MCF 10A (cell line): ENCODE measurements at places on chromosomes 16 and 17. TPM values are rescaled to one million over a fixed set of nuclear protein-coding genes. Genes with fewer than 3 reads are reported as not detected.

GRCh38 chr16:50386139-50386538 lies 17.4 kb upstream of the BRD7 start:
- DNase-seq, result no peak

The AANAT gene
- not detected in 2 replicates for total RNA-seq

- peak; percentile 45 for DNase-seq
Measured at GRCh38 chr17:57463103-57463885, 207.0 kb downstream of the MSI2 start.

DNA sequence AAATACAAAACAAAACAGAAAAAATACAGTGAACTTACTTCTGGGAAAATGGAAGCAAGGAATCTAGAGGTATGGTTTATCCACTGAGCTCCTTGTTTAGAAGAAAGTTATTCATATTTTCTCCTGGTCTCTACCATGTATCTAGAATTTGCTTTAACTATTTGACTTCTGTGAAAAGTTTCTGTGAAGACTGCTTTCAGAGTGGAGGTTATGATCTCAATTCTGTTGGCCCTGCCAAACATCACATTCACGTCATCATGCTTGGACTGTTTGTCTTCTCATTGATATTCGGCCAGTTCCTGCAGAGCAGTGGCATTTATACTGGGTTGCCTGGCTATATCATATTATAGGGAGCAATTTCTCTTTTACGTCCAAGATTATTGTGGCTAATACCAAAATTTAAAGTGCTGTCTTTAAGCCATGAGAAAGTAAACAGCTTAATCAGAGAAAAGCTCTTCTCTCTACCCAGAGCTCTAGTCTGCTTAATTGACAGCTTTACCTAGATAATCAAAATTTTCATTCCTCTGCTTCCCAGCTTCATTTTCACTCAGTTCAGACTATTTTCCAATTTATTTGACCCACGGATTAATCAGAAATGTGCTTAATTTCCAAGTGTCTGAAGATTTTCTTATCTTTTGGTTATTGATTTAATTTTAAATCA lies at the start of gene ABCA8:
TSS of gene ABCA8 (minus strand) at position 212 of the 661 bp plus-strand sequence. CDS start 13,358 bp downstream, outside the sequence.
- DNase-seq, result peak; percentile 16

- DNase-seq, result peak; percentile 17
Measured at GRCh38 chr17:71055128-71055527, 885.8 kb downstream of the KCNJ2 start.

DNA sequence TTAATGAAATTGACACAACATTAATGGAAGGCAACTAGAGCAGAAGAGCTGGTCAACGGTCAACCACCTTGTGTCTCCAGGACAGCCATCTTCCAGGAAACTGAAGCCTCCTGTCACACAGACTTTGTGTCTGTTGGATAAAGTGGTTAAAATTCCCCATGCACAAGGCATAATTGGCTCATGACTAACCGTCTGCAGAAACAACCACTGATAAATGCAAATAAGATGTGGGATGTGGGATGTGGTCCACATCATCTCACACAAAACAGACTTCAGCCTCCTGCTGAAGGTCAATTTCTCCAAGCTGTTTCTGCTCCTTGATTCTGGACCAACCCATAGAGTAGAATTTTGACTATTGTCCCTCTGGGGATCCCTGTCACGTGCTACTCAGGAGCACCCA lies 26.9 kb upstream of the XYLT1 start:
- DNase-seq, result no peak

The HSF4 gene
- total RNA-seq, result 34.3 and 34.8 TPM in 2 replicates

The SYNGR3 gene
- total RNA-seq, result 0.68 and 1.1 TPM in 2 replicates

- peak; percentile 65 for DNase-seq
Measured at GRCh38 chr16:180681-181564, 664 bp downstream of the HBQ1 start.

DNA sequence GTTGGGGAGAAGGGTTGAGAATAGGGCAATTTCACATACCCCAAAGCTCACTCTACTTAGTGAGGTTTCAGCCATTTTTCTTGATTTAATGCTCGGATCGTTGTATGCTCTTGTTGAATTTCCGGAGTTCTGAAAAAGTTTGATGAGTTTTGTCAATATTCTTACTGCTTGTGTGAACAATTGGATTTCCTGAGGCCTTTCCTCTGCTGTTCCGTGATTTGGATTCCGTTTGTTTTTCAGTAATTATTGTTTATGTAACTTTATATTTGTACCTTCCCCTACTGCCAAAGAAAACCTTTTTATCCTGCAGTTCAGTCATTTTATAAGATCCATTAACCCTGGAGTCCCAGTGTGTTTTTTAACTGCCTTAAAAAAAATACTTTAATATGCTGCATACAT lies 62.9 kb downstream of the PHKB start:
- no peak for DNase-seq

DNA sequence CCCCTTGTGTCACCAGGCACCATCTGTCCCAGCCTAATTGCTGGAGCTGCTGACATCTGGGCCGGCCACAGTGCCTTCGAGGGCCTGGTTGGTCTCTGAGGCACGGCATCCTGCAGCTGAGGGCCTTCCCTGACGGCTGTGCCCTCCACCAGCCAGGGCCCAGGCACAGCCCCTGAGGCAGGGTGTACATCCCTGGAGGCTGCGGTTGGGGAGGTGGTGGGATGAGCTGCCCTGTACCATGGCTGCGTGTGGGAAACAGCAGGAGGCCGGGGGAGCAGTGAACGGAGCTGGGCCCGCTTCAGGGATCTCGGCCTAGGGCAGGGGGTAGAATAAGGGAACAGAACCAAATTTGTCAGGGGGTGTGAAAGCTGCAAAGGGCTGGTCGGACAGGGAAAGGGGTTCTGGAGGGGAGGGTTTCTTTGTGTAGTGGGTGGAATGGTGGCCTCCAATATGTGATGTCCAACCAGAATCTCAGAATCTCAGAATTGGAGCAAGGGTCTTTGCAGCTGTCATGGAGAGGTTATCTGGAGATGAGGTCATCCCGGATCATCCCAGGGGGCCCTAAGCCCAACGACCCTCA lies 10.0 kb upstream of the SLC38A10 start:
- no peak for DNase-seq

The USP7 gene
- total RNA-seq, result 81.2 and 108 TPM in 2 replicates

DNA sequence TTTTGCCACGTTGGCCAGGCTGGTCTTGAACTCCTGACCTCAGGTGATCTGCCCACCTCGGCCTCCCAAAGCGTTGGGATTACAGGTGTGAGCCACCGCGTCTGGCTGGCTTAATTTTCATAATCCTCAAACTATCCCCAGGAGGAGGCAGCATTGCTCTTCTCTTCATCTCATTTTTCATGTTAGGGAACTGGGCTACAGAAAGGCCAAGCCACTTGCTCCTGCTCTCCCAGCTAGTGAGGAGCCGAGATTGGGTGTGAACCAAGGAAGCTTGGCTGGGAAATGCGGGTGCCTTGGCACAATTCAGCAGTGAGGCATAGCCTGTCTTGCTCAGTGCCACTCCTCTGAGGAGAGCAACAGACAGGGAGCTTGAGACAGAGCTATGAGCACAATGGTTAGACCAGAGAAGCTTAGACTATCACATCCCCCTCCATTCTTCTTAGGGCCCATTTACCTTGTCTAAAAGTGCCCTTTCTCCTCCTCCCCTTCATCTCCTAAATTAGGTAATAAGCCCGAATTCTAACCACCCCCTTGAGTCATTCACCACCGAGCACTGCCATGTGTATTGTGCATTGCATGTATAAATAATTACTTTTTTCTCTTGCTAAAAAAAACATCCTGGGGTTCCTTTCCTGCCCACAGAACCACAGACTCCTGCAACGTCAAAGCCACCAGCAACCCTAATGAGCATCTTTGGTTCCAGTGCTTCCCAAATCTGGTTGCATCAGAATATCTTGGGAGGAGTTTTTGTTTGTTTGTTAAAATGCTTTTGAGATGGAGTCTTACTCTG lies 20.0 kb upstream of the KIF19 start:
- DNase-seq, result peak; percentile 11

DNA sequence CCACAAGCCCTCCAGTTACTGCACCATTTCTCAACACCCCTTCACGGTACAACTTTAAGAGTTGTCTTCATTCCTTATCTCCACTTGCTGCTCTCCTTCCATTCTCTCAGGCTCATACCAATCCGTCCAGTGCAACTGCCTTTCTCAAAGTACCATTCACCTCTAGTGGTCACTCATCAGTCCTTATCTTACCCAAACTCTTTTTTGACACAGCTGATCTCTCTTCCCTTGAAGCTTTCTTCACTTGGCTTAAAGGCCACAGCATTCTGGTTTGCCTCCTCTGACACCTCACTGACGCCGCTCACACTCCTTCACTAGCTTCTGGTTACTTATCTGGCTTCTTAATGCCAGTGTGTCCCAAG lies 24.9 kb downstream of the UBE2G1 start:
- no peak for DNase-seq

GRCh38 chr16:11742093-11742535 lies 543 bp downstream of the TXNDC11 start:
- DNase-seq, result peak; percentile 38

The HERPUD1 gene
- 201 and 242 TPM in 2 replicates for total RNA-seq

DNA sequence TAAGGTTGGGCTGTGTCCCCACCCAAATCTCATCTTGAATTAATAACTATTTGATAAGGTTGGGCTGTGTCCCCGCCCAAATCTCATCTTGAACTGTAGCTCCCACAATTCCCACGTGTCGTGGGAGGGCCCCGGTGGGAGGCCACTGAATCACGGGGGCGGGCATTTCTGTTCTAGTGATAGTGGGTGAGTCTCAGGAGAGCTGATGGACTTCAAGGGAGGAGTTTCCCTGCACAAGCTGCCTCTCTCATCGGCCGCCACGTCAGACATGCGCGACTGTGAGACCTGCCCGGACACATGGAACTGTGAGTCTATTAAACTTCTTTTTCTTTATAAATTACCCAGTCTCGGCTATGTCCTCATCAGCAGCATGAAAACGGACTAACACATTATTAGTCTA lies 44.9 kb upstream of the METRNL start:
- no peak for DNase-seq

DNA sequence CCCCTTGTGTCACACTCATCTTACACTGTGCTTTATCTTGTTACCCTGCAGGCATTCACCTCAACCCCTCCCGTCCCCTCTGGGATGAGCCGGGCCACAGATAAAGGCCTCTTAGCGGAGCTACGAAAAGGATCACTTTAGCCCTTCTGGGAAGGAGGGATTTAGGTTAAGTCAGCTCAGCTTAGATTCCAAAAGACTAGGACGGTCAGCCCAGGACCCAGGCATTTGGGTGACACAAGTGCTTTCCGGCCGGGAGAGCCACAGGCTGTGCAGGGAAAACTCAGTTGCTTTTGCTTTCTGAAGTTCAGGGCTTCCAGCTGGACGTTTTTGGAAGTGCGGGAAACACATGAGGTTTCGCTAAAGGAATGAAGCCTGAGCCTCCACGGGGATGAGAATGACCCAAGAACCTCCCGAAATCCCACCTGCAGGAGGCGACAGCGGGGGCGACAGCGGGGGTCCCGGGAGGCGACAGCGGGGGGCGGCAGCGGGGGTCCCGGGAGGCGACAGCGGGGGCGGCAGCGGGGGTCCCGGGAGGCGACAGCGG lies 11.6 kb upstream of the METRNL start:
- peak; percentile 39 for DNase-seq

- no peak for DNase-seq
Measured at GRCh38 chr17:699345-699744, 15.3 kb downstream of the VPS53 start.

- no peak for DNase-seq
Measured at GRCh38 chr17:80491478-80492342, 15.3 kb upstream of the NPTX1 start.

The TMEM204 gene
- not detected in 2 replicates for total RNA-seq

DNA sequence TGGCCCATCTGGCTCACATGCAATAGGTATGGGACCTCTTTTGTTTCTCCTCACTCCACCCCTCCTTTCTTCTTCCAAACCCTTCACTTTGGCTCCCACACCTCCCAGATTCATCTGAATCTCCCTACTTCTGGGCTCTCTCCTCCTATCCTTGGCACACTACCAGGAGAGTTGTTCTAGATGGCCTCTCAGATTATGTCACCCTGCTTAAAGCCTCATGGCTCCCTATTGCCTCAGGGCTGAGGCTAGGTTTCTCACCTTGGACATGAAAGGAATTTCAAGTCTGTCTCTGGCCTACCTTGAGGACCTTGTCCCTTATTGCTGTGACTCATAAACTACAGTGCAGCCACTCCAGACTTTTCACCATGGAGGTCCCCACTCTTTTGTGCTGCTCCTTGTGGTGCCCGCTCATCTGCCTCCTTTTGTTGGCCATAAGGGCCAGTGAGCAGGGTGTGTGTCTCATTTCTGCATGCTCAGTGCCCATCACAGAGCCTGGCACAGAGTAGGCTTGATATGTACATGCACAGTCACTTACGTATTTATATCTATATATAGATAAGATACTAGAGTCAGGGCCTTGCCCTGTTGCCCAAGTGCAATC lies 1.0 kb upstream of the MFAP4 start:
- DNase-seq, result peak; percentile 61
